Astrocyte (in vitro differentiated cells and primary cell): ENCODE measurements at places on chromosomes 6 and 20. TPM values are rescaled to one million over a fixed set of nuclear protein-coding genes. Genes with fewer than 3 reads are reported as not detected.

SCRT2 gene
- total RNA-seq = not detected in 2 replicates

FAM210B gene
- total RNA-seq = 40.5 and 46.3 TPM in 2 replicates

UNC5CL gene
- 0.27 and 0.29 TPM in 2 replicates for total RNA-seq

TTK gene
- total RNA-seq = 3.3 and 4.9 TPM in 2 replicates

RUNX2 gene
- total RNA-seq = 26.1 and 32.6 TPM in 2 replicates

PTGIS gene
- total RNA-seq = 1.9 and 3.1 TPM in 2 replicates

TCP11 gene
- total RNA-seq = not detected in 2 replicates

RBBP8NL gene
- 0.14 TPM in 1 of 2 replicates, not detected in the other for total RNA-seq

CYP39A1 gene
- 0.72 and 0.84 TPM in 2 replicates for total RNA-seq

STK4 gene
- total RNA-seq = 32.9 and 41.4 TPM in 2 replicates

RAB44 gene
- total RNA-seq = 0.14 and 0.16 TPM in 2 replicates

MOCS3 gene
- total RNA-seq = 5.8 and 6.3 TPM in 2 replicates

DNA sequence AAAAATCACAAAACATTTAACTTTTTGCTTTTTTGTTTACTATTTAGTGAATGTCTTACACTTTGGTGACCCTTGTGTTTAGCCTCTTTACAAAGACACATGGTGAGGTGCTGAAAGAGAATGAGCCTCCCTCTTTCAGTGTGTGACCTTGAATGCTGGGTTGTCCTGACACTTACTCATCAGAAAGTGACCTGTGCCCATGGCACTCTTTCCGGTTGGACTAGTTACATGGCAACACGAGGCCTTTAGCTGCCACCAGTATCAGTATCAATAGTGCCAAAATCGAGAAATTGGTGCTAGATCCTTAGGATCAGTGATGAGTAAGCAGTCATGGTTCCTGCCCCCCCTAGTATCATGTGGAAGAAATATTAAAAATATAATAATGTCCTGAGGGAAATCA, 1.7 kb upstream of the RPL7L1 start:
- peaks cover 5% of the 10 kb centered on the region for H3K4me1 ChIP-seq
- no peak overlapping the region for H3K27ac ChIP-seq
- no peaks in the 10 kb centered on the region for H3K27me3 ChIP-seq
- H3K36me3 ChIP-seq = no peaks in the 10 kb centered on the region
- DNase-seq = no peak
- no peak overlapping the region for H3K4me3 ChIP-seq

DNA sequence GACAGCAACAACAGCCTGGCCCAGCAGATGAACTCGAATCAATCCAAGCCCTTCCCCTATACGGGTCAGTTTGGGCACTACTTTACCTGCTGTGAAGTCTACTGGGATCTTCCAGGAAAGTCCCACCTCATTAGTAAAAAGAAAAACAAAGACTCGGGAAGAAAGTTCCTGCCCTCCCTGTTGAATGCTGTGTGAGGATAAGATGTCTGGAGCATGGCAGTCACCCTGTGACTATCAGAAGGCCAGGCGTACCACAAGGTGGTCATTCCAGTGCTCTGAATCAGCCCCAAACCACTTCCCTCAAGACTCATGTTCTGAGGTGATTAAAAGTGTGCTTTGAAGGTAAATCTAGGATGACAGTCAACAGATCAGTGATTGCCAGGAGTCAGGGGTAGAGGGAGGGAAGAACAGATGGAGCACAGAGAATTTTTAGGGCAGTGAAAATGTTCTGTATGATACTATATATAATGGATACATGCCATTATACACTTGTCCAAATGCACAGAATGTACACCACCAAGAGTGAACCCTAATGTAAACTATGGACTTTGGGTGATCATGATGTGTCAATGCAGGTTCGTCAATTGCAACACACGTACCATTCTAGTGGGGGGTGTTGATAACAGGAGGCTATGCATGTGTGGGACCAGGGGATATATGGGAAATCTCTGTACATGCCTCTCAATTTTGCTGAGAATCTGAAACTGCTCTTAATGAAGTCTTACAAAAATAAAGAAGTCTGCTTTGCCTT, 14.7 kb downstream of the FKBP1A start:
- H3K4me3 ChIP-seq = no peak overlapping the region
- no peaks in the 10 kb centered on the region for H3K27me3 ChIP-seq
- peaks cover 25% of the 10 kb centered on the region for H3K4me1 ChIP-seq

DNA sequence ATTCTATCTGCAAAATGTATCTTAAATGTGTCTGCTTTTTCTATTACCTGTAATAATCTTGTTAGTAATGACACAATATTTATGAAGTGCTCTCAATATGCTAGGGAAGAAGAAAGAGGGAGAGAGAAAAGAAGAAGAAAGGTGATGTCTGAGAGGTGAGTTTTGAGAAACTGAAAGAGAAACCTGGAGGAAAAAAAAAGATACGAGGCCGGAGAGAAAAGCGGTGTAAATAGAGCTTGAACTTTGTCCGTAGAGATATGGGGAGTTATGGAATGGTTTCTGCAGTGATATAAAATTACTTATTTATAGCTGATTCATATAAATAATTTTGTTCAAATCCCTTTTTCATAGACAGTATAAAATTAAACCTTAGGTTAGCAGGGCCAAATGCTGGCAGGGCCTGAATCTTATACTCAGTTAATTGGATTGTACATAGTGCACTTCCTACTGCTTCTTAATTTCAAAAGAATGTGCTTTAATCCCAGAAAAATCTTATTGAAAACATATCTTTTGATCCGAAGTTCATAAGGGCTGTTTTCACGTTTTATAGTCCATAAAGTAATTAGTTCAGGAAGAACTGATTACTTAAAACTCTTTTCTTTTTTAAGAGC, 43.0 kb downstream of the MYB start:
- H3K36me3 ChIP-seq = no peaks in the 10 kb centered on the region
- no peak for DNase-seq
- H3K27me3 ChIP-seq = no peaks in the 10 kb centered on the region

- H3K4me1 ChIP-seq = no peaks in the 10 kb centered on the region
- no peaks in the 10 kb centered on the region for H3K27me3 ChIP-seq
- no peak for DNase-seq
- H3K4me3 ChIP-seq = no peak overlapping the region
- no peaks in the 10 kb centered on the region for H3K36me3 ChIP-seq
Observed at GRCh38 chr20:7269452-7269851, 502.0 kb downstream of the BMP2 start.

DNA sequence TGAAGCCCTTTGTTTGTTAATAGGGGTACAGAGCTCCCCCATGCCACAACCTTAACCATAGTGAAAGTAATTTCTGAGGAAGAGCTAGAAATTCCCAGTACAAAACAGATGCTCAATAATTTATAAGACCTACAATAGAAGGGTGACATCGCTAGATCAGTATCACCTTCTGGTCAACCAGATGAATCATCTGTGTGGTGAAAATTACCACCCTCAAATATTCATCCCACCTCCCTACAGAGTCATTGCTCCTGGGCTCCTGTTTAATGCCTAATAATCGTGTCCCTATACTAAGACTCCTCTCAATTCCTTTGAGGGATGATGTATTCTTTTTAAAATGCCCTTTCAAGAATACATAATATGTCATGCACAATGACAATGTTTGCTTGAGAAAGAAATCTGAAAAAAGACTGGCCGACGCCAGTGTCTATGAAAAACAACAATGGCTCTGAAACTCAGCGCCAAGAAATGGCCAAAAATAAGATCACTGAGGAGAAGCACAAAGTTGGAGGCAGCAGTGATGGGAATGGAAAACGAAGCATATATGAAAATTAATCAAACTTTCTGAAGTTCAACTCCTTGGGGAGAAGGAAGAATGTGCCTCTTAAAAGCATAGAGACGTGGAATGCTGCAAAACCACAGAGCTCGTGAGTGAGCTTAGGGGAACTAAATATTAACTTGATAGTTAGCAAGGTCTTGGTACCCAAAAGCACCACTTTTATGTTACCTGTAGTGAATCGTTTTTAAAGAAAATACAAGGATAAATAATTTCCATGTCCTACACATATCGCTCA, 11.0 kb upstream of the ADGRF5 start:
- peaks cover 15% of the 10 kb centered on the region for H3K4me1 ChIP-seq
- no peaks in the 10 kb centered on the region for H3K36me3 ChIP-seq
- peak overlapping the region; percentile 7 for H3K27ac ChIP-seq
- DNase-seq = peak; percentile 81
- H3K4me3 ChIP-seq = no peak overlapping the region

DNA sequence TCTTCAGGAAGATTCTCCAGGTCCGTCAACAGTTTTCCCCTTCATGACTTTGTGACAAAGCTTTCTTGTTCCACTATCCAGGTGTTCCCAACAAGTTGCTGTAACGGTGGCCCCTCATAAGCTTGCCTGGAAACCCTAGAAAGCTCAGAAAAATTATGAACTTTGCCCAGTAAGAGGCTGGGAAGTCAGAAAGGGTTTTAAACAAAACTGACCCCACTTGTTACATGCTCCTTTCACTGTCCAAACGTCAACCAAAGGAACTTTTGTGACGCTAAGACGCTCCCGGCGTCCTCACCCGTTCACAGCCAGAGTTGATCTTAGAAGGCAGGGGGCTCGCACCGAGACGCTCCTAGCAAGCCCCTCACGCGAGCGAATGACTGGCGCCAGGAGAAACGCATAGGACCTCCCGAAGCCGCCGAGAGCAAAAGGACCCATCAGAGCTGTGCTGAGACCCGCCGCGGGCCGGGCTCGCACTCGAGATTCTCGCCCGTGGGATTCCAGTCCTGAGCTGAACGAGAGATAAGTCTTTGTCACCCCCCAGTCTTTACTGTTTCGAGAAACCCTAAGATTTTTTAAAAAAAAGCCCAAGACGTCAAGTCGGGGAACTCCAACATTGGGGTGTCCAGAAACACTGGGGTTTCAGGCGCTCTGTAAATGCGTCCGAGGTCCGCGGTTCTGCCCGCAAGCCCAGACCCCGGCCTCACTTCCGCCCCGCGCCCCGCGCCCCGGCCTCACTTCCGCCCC, 544 bp upstream of the ACAT2 start:
- H3K4me3 ChIP-seq = peak overlapping the region; percentile 87
- no peak for DNase-seq
- no peaks in the 10 kb centered on the region for H3K27me3 ChIP-seq
- H3K36me3 ChIP-seq = peaks cover 23% of the 10 kb centered on the region

DNA sequence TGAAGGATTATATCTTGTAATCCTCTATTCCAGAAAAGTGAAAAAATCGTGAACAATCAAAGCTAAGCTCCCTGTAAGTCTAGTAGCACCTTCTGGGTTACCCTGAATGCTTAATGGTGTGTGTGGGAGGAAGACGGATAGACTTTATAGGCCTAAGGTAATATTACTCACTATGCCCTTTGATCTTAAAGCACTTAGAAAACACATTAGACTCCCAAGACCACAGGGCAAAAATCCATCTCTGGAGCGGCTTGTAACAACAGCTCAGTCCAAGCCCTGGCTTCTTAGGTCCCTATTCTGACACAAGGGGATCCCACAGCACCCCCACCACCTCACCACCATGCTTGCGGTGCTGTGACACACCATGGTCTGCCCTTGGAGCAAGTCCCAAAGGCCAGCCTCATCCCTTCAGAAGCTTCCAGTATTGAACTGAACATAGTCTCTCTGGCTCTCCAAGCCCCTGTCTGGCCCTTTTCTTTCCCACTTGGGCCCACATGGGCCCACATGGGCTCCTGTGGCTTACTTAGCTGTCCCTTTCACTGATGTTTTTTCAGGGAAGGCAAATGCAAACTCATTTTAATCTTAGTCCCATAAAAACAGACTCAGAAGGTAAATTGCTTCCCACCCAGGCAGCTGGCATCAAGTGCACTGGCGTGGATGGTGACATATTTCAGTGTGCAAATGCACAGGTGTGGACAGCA, 28.3 kb downstream of the C6orf132 start:
- peak; percentile 71 for DNase-seq
- peaks cover 8% of the 10 kb centered on the region for H3K4me1 ChIP-seq

GRCh38 chr6:92777146-92777740, 642.1 kb downstream of the EPHA7 start:
- no peaks in the 10 kb centered on the region for H3K27me3 ChIP-seq
- H3K27ac ChIP-seq = no peak overlapping the region
- peak; percentile 29 for DNase-seq
- H3K36me3 ChIP-seq = no peaks in the 10 kb centered on the region

DNA sequence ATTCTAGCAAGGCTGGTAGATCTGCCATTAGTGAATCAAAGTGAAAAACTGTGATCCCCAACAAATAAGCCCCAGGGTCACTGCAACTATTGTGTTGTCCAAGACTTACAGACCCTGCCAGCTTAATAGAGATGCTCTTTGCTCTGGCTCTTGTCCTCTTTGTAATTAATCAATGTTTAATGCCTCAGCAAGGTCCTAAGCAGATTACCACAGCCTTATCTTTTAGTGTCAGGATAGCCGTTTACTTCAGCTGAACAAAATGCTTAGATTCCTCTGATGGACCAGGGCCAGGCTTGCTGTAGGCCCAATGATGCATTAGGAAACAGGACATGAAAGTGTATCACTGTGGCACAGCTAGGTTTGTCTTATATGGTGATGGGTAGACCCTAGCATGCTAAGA, 353.3 kb downstream of the HACE1 start:
- H3K36me3 ChIP-seq = no peaks in the 10 kb centered on the region
- H3K27me3 ChIP-seq = no peaks in the 10 kb centered on the region
- H3K27ac ChIP-seq = no peak overlapping the region
- H3K4me3 ChIP-seq = no peak overlapping the region
- H3K4me1 ChIP-seq = no peaks in the 10 kb centered on the region
- no peak for DNase-seq

DNA sequence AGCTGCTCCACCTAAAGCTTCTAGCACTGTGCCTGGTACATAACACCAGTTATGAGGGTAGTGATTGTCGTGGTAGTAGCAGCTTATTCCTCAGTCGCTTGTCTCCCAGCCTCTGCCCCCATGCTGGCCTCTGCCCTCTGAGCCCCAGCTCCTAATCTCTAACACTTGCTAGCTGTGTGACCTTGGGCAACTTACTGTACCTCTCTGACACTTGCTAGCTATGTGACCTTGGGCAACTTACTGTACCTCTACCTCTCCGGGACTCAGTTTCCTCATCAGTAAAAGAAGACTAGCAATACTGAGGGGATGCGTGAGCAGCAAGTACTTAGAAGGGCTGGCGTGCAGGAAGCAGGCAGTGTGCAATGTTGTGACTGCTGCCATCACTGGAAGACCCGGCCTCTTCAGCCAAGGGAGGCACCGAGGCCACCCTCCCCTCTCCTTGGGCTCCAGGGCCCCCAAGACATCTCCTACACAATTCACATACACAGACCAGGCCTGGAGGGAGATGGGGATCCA, 9.9 kb downstream of the MDFI start:
- H3K27me3 ChIP-seq = no peaks in the 10 kb centered on the region
- peaks cover 4% of the 10 kb centered on the region for H3K4me1 ChIP-seq
- no peak overlapping the region for H3K4me3 ChIP-seq
- H3K27ac ChIP-seq = no peak overlapping the region
- H3K36me3 ChIP-seq = peaks cover 13% of the 10 kb centered on the region

GRCh38 chr20:17437251-17437650, 93.9 kb downstream of the BFSP1 start:
- H3K27me3 ChIP-seq = no peaks in the 10 kb centered on the region
- H3K27ac ChIP-seq = no peak overlapping the region
- H3K36me3 ChIP-seq = no peaks in the 10 kb centered on the region
- no peak overlapping the region for H3K4me3 ChIP-seq
- no peak for DNase-seq

DNA sequence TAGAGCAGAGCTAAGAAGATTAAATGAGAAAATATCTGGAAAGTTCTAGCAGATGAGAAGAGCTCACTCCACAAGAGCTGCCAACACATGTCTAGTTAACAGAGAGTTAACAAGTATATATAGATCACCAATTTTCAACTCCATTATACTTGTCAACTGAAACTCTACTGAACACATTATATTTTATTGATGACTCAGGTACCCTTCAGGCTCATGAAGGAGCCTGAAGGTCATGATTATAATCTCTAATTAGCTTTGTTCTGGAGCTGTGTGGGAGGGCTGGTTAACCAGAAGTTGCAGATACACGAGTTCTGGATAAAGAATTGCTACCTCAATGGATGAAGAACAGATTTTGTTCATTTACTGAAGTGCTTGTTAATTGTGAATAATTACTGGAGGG, 42.1 kb upstream of the PTPRT start:
- H3K27ac ChIP-seq = no peak overlapping the region
- no peaks in the 10 kb centered on the region for H3K27me3 ChIP-seq
- no peak overlapping the region for H3K4me3 ChIP-seq
- H3K4me1 ChIP-seq = no peaks in the 10 kb centered on the region
